ENCODE measurements at places on chromosomes 12 and 14. TPM values are rescaled to one million over a fixed set of nuclear protein-coding genes. Genes with fewer than 3 reads are reported as not detected.

The STXBP6 gene
- total RNA-seq = 2.0 TPM

The DEGS2 gene
- 1.6 TPM for total RNA-seq

The SERPINA3 gene
- total RNA-seq = 11.0 TPM

The LALBA gene
- not detected for total RNA-seq

The B4GALNT1 gene
- total RNA-seq = 51.6 TPM

The PALS1 gene
- total RNA-seq = 18.6 TPM

The DLGAP5 gene
- total RNA-seq = 33.1 TPM

The PRMT5 gene
- 116 TPM for total RNA-seq

The ASB2 gene
- 0.80 TPM for total RNA-seq

The DHRS2 gene
- 5.0 TPM for total RNA-seq

The KLHL42 gene
- 21.3 TPM for total RNA-seq

The TRHDE gene
- not detected for total RNA-seq

The TAS2R9 gene
- not detected for total RNA-seq

The VASH1 gene
- total RNA-seq = 3.6 TPM

The KLRG1 gene
- 1.6 TPM for total RNA-seq

The AICDA gene
- 0.31 TPM for total RNA-seq

The YEATS4 gene
- 33.4 TPM for total RNA-seq

The ARHGAP9 gene
- 0.99 TPM for total RNA-seq

The KRT71 gene
- not detected for total RNA-seq

The PSEN1 gene
- total RNA-seq = 54.2 TPM

The ERP27 gene
- not detected for total RNA-seq

The ERBB3 gene
- 1.0 TPM for total RNA-seq

The DNAJC22 gene
- total RNA-seq = 21.5 TPM

The ASCL1 gene
- total RNA-seq = not detected

The KDM5A gene
- 16.5 TPM for total RNA-seq

The NKX2-8 gene
- total RNA-seq = 4.1 TPM

The FGF6 gene
- not detected for total RNA-seq

The ANO4 gene
- 0.13 TPM for total RNA-seq

The FAIM2 gene
- not detected for total RNA-seq

The NCKAP5L gene
- total RNA-seq = 8.3 TPM

The KRT4 gene
- 2.7 TPM for total RNA-seq

The NRL gene
- 0.65 TPM for total RNA-seq

The GRIN2B gene
- 4.5 TPM for total RNA-seq

The PLEK2 gene
- total RNA-seq = 25.9 TPM

The FAR2 gene
- total RNA-seq = not detected

The KLRC4 gene
- not detected for total RNA-seq

The CORO1C gene
- total RNA-seq = 166 TPM

The TAC3 gene
- not detected for total RNA-seq

The SIX6 gene
- total RNA-seq = not detected

The FOXN4 gene
- total RNA-seq = not detected

The UBC gene
- 1,292 TPM for total RNA-seq

The DHRS4L2 gene
- total RNA-seq = 23.2 TPM

The MOK gene
- total RNA-seq = 25.5 TPM

The TSPAN8 gene
- total RNA-seq = 0.69 TPM

The P2RX2 gene
- total RNA-seq = not detected

Data from A549 treated with ZK216348 at 1 μM for 4 hours (cell line).